ENCODE measurements at places on chromosomes 1 and 21.
A peak's percentile ranks its signal among the peaks of the same experiment; 100 is the strongest.

DNA sequence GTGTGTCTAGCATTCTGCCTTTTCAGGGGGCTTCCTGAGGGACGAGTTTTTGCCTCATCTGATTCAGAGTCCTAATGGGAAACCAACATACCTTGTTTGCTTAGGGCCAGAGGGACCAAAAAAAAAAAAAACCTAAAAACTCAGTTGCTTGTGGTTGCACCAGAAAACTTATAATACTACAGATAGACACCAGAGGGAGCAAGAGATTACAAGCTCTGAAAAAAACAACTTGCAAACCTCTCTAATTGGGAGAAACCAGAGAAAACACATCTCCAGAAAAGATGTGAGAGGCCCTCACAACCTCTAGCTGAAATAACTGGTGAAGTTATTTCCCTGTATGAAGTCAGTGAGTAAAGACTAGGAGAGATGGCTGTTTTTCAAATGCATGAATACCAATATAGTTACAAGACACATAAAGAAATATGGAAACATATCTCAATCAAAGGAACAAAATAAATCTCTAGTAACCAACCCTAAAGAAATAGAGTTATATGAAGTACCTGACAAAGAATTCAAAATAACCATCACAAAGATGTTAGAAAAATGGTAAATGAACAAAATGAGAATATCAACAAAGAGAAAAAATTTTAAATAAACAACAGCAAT lies 233.7 kb upstream of the NFIA start:
- peak; percentile 1 for DNase-seq

DNA sequence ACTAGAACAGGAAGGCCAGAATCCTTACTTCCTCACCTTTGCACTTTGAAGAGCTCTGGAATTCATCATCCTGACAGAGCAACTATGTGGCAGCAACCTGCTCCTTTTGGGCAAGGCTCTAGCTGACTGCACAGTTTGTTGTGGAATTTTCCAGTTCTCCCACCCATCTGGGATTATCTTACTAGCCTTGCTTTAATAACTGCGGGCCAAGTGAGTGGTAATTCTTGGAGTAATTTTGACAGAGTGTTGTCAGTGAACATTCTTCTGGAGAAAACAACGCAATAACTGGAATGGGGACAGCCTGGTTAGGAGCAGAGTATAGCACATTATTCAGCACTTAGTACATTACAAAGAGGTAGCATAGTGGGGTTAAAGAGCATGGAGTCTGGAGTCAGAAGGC lies 75.3 kb downstream of the NTMT2 start:
- no peak for DNase-seq

GRCh38 chr1:195186544-195186943 lies 1421.7 kb downstream of the KCNT2 start:
- DNase-seq, result no peak

DNA sequence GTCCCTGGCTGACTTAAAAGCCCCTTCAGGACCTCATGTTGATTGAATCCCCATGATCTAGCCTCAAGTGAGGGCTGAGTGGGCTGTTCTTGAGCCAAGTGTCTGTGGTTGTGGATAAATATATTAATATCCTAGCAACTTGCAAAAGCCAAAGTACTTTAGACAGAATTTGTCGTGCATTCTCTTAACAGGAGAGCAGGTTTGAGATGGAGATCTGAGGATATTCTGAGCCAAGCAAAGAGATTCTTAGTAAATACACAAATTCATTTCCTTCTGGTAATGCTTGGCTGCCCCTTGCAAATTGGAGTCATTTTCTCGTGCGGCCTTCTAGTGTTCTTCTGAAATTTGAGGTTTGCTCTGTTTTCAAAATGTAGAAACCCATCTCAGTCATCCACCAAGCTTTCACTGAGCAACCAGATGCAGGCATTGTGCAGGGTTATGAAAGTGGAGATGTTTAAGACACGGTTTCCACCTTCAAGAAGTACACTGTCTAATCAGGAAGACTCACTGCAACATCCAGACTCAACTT lies 242.1 kb upstream of the JUN start:
- no peak for DNase-seq

DNA sequence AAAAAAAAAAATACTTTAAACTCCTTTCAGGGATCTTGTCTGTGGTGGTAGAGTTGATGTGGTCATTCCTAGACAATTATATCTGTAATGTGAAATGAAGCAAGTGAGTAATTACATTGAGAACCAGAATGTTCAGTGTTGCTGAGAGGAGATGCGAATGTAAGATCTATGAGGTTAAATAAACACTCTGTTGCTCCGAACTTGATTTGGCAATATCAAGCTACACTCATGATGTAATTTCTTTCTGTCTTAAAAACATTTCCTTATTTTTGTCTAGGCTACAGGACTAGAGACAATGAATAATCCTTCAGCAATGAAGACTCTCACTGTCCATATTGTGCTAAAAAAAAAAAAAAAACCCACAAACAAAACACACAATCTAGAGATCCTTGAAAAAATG lies 63.1 kb upstream of the IGSF5 start:
- DNase-seq, result no peak

- DNase-seq, result no peak
These were observed 976.1 kb downstream of the LTN1 start for GRCh38 chr21:28016571-28016970.

DNA sequence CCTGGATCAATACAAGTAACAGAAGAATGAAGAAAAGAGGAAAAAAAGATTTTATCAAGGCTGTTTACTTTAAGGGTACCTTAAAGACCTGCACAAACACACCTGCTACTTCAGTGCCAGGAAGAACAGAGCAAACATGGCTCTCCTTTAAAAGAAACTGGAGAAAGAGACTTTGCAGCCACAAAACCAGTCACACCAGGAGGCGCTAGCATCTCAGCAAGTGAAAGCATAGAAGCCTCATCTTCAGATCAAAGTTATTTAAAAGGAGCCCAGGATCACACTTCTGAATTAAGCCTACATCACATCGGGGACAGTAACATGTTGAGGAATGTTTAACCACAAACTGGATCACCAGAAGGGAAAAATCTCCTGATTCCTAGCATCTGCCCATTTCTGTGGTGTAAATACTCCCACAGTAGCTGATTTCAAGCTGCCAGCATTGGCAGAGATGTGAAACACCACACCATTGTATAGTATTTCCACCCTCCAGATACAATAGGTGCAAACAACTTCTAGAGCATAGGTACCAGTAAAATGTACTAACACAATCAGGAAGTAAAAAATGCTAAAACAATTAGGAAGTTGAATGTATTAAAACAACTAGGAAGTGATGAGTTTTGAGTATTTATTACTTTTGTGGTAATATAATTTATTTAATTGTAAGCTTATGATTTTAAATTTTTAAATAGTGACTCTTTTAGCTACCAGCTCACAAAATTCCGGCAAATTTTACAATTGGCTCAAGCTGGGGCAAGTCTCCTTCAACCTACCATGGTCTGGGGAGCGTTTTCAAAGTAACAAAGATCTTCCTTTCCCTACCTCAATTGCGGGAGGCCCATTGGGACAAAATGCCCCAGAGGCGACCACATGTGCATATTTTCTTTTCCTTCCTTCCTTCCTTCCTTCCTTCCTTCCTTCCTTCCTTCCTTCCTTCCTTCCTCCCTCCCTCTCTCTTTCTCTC lies 105.3 kb upstream of the CLDN14 start:
- DNase-seq, result no peak

GRCh38 chr21:45880097-45881068 lies 101.2 kb upstream of the COL6A1 start:
- DNase-seq, result peak; percentile 88

DNA sequence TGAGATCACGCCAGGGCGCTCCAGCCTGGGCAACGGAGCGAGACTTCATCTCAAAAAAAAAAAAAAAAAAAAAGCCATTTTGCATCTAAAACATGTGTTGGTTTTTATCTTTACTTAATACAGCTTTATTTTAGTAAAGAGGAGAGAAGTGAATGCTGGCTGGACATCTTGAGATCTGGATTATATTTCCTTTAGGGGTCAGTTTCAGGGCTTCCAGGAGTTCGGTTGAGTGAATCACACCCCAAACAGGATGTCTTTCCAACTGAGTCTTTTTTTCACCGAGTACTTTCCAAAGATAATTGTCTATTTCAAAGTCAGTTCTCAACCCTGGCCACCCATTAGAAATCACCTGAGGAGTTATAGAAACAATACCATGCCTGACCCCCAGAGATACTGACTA lies 16.6 kb upstream of the IPP start:
- DNase-seq, result no peak

Measured in H1 (cell line).